ENCODE measurements at places on chromosomes 2 and 18. TPM values are rescaled to one million over a fixed set of nuclear protein-coding genes. Genes with fewer than 3 reads are reported as not detected.

Gene ZC3H6
- 1.4 TPM for total RNA-seq

Gene GALNT14
- total RNA-seq = 2.6 TPM

Gene WIPF1
- 8.1 TPM for total RNA-seq

Gene PSD4
- 0.30 TPM for total RNA-seq

Gene RAB6C
- total RNA-seq = not detected

Gene TMEM37
- total RNA-seq = 0.91 TPM

Gene DLX1
- not detected for total RNA-seq

Gene C2orf15
- total RNA-seq = not detected

Gene LRRC30
- total RNA-seq = not detected

Gene FAHD2A
- 56.4 TPM for total RNA-seq

Gene L3MBTL4
- 0.46 TPM for total RNA-seq

Gene IL36RN
- total RNA-seq = not detected

Gene CNGA3
- total RNA-seq = not detected

Gene KCNIP3
- 0.97 TPM for total RNA-seq

Gene ZNF24
- 44.8 TPM for total RNA-seq
